ENCODE measurements at places on chromosomes 5 and 9.
A peak's percentile ranks its signal among the peaks of the same experiment; 100 is the strongest.

DNA sequence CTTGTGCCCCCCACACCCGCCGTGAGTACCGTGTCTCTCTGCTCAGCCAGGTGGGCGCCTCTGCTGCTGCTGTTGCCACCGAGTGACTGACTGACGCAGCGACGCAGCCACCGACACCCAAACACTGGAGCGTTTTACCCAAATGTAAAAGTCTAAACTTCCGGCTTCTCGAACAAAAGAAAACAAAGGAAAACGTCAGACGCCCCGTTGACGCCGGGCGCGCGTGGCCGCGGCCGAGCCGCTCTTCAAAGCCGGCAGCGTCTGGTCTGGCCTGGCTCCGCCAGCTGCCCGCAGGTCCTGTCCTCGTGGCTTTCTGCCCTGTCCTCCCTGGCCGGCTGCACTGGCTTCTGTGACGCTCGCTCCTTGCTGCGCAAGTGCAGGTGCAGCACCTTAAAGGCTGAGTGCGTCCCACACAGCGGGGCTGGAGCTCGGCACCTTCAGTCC, 41.4 kb upstream of the CLPTM1L start:
- DNase-seq = peak; percentile 69

- DNase-seq = no peak
Measured at GRCh38 chr9:4555236-4555635, 65.0 kb downstream of the SLC1A1 start.

- DNase-seq = no peak
Measured at GRCh38 chr5:164481270-164481669, 975.9 kb downstream of the MAT2B start.

- DNase-seq = no peak
Measured at GRCh38 chr9:78676623-78677022, 379.7 kb downstream of the PSAT1 start.

- DNase-seq = no peak
Measured at GRCh38 chr5:65727491-65728156, 5.6 kb downstream of the NLN start.

DNA sequence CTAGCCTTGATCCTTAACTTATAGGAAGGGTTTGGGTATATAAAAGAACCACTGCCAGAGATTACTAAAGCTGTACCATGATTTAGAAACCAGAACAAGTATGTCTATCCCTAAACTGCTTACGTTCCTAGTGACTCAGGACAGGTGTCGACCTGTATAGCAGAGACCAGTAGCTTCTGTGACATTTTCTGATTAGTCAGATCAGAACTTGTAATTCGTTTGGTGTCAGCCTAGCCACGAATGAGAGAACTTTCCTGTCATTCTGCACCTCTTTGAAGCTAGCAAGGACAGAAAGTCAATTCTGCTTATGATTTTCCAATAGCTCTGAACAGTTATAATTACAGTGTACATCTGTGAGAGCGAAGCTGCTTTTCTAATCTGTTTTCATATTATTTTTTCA, 39.5 kb downstream of the PRKACG start:
- no peak for DNase-seq

- DNase-seq = no peak
Measured at GRCh38 chr5:159206818-159207217, 2.5 kb downstream of the RNF145 start.

- no peak for DNase-seq
Measured at GRCh38 chr9:113853333-113853732, 22.8 kb upstream of the ZNF618 start.

- no peak for DNase-seq
Measured at GRCh38 chr5:151238303-151238741, 14.4 kb upstream of the CCDC69 start.

DNA sequence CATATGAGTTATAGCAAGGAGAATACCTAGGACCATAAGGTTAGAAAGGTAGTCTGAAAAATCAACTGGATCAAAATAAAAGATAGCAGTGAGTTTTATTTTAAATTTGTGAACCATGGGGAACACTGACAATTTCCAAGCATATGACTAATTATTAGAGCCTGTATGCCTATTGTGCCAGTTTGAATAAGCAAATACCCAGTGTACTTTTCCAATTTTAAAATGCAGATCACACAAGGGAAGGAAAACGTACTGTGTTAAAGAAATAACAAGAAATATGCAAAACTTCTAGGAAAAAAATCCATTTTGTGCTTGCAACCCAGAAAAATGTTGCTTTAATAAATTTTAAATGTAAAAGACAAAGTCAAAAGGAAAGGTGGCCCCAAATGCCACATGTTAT, 257.4 kb downstream of the BNC2 start:
- no peak for DNase-seq

- no peak for DNase-seq
Measured at GRCh38 chr9:16458696-16459420, 411.6 kb downstream of the BNC2 start.

DNA sequence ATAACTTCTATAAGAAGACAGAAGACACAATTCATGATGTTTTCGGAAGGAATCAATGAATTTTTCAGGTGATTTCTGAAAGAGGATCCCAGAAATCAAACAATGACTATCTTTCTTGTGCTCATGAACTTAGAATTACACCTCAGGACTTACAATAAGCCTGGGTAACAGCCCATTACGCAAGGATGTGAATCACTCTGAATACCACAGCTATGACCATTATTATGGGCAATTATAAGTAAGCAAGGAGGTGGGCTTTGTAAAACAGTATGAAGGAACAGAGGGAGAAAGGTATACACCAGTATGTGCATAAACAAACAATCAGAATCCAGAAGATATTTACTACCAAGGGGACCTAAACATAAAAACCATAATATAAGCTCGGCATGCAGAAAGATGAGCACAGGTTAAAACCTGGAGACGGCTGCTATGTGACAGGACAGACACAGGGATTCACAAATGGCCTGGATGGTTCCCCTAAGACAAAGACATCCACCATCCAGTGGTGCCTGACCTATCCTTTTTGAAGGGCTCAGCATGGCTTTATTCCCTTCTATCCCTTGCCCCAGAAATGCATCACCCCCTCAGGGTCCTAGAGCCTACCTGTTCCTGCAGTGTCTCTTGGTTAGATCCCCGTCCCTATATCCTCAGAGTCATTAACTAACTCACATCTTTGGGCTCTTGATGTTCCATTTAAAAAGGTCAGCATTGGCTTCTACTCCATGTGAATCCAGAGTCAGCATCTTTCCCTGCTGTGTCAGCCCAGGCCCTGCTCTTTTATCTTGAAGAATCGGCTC, 21.8 kb upstream of the PPP2CA start:
- no peak for DNase-seq

DNA sequence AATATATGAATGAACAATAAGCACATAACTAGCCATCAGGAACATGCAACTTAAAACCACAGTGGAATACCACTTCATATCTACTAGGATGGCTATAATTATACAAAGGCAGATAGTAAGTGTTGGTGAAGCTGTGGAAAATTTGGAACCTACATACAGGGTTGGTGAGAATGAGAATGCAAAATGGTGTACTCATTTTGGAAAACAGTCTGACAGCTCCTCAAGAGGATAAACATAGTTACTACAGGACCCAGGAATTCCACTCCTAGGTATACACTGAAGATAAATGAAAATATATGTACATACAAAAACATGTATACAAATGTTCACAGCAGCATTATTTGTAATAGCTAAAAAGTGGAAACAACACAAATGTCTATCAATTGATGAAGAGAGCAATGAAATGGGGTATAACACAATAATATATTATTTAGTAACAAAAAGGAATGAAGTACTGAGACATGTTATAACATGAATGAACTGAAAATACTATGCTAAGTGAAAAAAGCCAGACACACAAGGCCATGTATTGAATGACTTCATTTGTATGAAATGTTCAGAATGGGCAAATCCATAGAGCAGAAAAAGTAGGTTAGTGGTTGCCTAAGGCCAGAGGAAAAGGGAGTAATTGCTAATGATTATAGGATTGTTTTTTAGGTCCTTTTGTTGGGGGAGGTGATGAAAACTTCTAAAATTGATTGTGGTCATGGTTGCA, 31.2 kb upstream of the CDK5RAP2 start:
- DNase-seq = no peak
